GM23248 (cell line): ENCODE measurements at places on chromosomes 4 and X.

- no peak for DNase-seq
Observed at GRCh38 chr4:8060632-8061031, 98.0 kb downstream of the ABLIM2 start.

DNA sequence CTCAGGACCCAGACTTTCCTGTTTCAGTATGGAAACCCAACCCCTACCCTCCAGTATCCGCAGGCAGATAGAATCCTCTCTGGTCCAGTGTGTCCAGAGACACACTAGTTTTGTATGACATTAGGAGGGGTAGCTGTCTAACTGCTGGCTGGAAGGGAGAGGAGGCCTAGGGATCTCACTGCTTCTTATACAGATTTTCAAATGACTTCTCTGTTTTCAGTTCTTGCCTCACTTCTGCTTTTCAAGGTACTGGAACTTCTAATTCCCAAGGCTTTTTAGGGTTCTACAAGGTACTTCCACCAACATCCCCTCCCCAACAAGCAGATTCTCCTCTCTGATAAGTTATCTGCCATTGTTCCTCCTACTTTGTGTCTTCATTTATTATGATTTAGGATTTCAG is 6.1 kb downstream of the SGCB start:
- no peak for DNase-seq

GRCh38 chrX:121036951-121037350 is 10.5 kb upstream of the GLUD2 start:
- DNase-seq: no peak

DNA sequence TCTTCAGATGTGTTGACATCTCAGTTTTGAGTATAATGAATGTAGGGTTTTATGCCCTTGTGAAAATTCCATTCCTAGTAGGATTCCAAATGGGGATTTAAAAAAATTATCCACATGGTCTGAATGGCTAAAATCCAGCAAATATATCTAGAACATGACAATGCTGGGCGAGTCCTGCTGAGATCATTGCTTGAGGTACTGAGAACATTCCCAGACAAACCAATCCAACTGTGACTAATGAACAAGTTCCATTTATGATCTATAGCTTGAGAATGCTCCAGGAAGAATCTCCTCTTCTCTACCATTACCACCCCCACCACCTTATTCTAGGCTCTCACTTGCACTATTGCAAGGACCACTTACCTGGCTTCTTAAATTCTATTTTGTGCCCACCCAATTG is 77.2 kb upstream of the IL1RAPL2 start:
- DNase-seq: peak; percentile 1
